Stromal cell of bone marrow (primary cell): ENCODE measurements at places on chromosomes 3 and 15.

GRCh38 chr3:72041076-72041475 is 256.1 kb upstream of the PROK2 start:
- no peak for DNase-seq

DNA sequence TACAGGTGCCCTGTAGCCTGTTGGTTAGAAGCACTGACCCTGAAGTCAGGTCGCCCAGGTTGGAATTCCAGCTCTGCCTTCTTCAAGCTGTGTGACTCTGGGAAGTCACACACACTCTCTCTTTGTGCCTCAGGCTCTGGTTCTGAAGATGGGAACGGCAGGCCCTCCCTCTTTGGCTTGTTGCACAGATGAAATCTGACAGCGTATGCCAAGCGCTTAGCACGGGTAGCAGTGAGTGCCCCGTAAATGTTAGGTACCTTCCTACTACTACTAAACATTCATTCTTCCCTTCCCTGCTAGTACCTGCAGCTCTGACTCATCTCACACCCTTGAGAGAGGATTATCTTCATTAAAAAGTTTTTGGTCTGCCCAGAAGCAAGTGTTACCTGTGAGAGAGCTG is 139.0 kb downstream of the PGPEP1L start:
- no peak for DNase-seq

DNA sequence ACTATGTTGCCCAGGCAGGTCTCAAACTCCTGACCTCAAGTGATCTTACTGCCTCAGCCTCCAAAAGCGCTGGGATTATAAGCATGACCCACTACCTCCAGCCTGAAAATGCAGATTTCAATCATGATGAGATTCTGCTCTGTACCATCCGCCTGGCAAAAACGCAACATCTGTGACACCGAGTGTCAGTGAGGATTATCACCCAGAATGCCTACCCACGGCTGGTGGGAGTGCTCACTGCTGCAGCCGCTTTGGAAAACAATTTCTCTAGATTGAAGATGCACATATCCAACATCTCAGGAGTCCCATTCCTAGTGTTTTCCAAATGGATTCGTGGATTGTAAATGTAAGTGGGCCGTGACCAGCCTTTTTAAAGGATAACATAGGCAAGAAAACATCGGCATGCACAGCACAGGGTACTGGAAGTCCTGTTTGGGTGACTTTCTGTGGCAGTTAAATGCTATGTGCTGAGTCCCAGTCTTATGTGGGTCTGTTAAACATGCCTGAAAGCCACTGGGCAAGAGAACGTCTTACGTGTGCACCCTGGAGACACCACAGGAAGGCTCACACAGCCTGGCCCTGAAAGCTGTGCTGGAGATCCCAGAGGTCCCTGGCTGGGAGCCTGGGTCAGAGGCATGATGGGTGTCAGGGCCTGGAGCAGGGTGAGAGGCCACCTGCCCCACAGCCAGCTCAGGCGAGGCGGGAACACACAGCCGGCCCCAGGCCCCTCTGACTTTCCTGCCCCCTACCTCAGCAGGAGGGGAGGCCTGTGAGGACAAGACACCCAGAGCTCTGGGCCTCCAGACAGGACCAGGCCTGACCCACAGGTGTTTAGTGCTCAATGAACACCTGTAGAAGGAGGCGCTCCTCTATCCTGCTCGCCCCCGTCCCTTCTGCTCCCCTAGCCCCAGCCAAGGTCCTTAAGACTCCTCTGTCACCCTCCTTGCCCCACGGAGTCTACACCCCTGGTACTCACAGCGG is 918 bp downstream of the PRSS50 start:
- DNase-seq, result no peak

GRCh38 chr15:44087578-44088465 is 107.2 kb downstream of the FRMD5 start:
- DNase-seq, result peak; percentile 84

GRCh38 chr15:58070801-58071418 is 5.4 kb upstream of the ALDH1A2 start:
- DNase-seq, result peak; percentile 35

- no peak for DNase-seq
Measured at GRCh38 chr3:140365872-140366697, 311.8 kb upstream of the TRIM42 start.

DNA sequence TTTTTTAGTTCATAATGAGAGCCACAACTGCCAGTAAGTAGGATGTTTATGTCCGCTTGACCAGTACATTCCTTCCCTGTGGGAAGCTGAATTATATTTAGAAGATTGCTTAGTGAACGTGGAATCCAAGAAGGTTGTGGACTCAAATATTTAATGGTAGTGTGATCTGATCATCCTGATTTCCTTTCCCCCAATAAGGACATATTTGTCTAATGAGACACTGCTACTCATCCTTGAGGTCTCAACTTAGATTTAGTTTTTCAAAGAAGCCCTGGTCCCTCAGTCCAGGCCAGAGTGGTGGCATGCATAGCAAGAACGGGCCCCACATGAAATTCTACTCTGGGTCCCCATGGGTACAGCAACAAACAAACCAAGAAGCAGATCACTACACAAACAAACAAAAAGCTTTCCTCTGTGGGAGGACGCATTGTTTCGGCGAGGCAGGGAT is 60.8 kb downstream of the USP13 start:
- DNase-seq, result peak; percentile 32

- DNase-seq, result no peak
Measured at GRCh38 chr15:53046153-53046790, 256.1 kb upstream of the ONECUT1 start.

DNA sequence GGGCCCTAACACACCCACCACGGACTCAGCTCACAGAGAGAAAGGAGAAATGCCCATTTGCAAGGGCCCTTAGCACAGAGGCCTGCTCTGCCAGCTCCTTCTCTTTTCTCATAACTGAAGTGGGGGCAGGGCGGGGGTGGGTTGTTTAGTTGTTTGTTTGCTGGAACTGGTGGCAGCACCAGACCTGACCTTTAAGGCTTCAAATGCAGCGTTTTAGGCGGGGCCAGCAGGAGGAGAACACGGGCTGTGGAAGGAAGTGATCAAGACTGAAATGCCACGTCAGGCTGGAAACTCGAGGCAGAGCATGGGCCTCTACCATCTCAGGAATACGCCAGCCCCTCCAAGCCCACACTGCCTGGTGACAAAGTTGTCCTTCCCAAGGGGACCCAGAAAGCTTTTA is 9.3 kb downstream of the CACNA2D2 start:
- no peak for DNase-seq

- no peak for DNase-seq
Measured at GRCh38 chr3:172931746-172932285, 181.3 kb downstream of the ECT2 start.

GRCh38 chr3:120410541-120410940 is 40.3 kb downstream of the FSTL1 start:
- DNase-seq, result no peak

- DNase-seq, result no peak
Measured at GRCh38 chr3:114841515-114841914, 305.6 kb downstream of the ZBTB20 start.

DNA sequence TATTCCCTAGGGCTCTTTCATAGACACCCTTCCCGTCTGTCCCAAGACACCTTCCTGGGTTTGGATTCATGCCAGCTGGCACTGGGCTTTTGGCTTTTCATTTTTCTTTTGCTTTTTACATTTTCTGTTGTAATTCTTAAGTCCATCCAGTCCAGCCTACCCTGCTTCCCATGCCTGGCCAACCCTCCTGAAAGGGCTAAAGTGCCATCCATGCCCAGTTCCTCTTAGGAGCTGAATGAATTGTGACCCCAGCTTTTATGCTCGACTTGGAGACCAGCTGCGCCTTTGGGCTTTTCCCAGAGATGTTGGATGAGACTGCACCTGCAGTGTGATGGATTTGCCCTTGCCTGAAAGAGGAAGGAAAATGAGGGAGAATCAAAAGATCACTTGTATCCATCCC is 25.8 kb downstream of the LRRN1 start:
- no peak for DNase-seq

DNA sequence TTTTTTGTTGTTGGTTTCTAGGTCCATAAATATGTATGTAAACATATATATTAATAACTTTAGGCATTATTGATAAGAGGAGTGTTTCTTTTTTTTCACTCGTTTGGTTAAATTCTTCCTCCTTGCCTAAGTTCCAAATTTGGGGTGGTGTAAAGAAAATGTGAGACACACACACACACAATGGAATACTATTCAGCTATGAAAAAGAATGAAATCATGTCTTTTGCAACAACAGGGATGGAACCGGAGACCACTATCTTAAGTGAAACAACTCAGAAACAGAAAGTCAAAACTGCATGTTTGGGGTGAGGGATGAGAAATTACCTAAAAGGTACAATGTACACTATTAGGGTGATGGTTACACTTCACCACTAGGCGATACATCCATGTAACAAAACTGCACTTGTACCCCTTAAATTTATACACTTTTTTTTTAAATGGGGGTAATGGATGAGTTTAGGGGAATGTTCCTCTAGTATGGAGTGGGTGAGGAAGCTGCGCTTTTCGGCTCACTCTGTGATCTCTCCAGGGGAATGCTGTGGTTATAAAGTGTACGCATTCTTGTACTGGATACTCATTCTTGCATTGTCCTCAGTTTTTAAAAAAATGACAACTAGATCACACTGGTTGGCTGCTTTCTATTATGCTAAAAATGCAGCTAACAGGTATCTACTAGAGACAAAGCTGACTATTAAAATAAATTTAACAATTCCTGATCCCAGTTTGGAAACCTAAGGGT is 50.8 kb upstream of the PPARG start:
- no peak for DNase-seq

DNA sequence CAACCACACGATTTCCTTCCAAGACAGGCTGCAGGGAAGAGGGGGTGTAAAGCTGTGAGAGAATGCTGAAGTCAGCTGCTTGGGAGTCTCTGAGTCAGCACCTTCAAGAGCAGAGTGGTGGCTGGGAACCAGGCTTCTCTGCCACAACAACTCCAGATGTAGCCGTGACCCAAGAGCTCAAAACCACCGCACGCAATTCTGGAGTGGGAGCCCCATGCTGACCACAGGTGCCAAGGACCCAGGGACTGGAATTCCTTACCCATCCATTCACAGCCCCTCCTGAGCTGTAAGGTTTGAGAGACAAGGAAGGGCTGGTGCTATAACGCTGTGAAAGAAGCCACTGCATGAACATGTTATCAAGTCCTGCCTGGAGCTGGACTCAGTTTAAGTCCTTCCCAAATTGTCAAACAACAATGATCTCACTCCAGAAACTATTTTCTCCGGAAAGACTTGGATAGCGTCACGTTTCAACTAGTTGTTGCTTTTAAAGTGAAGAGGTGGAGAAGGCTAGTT is 61.4 kb downstream of the UMPS start:
- DNase-seq, result peak; percentile 95

- peak; percentile 74 for DNase-seq
Measured at GRCh38 chr3:123843668-123844067, 40.5 kb downstream of the MYLK start.

DNA sequence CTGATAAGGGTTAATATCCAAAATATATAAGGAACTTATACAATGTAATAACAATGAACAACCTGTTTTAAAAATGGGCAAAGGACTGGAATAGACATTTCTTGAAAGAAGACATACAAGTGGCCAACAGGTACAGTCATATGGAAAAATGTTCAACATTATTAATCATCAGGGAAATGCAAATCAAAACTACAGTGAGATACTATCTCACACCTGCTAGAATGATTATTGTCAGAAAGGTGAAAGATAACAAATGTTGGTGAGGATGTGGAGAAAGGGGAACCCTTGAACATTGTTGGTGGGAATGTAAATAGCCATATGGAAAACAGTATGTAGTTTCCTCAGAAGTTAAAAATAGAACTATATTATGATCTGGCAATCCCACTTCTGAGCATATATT is 20.4 kb downstream of the GOLM2 start:
- no peak for DNase-seq

DNA sequence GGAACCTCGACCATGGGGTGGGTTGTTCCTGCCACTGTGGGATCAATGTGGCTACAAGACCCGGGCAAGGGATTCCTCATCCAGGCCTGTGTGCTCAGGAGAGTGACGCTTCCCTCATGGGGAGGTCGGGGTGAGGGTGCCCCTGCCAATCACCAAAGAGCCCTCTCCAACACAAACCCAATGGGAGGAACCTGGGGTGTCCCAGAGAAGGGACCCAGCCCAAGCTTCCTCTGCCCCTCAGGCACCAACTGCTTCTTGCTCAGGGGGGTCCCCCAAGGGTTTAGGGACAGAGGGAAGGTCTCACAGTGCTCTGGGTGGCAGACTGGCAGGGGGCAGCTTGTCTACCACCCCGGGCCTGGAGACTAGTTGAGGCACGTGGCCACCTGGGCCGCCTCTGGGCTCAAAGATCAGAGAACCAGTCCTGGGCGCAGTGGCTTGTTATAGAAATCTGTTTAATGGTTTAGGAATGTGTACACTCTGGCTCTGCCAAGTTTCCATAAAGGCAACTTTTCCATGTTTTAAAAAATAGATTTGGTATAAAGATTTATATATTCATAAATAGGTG is 26.6 kb downstream of the GP9 start:
- DNase-seq, result no peak

DNA sequence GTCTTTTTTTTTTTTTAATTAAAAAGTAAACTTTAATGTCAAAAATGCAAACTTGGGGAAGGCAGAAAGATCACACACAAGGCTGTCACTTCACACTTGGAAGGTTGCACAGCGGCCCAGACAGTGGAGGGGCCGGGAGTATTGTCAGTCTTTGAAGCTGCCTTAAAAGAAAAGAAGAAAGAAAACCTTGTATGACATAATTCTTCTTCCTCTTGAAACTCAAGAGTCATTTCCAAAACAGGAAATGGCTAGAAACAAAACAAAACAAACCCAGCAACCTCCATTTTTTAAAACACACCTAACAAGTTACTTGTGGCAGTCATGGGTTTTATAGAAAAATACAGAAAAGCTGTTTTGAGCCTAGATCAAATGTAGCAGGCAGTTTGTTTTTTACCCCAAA is 68.1 kb upstream of the MAGI1 start:
- DNase-seq, result no peak

DNA sequence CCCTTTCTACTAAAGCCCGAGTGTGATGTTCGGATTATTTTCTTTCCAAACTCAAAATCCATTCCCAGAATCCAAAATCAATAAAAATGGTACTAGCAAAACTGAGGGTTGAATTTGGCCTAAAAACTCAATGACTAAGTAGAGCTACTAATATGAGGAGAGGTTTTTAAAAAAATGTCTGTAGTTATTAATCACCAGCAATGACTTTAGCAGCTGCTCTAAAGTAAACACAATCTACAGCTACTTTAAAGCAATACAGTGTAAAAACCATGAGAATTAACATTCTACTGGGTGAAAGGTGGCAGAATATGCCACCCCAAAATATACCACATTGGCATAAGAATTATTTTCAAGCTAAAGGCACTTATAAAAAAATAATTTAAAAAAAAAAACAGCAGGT is 23.5 kb downstream of the FHIT start:
- DNase-seq, result no peak

GRCh38 chr15:57692709-57693108 is 13.8 kb upstream of the POLR2M start:
- peak; percentile 40 for DNase-seq

DNA sequence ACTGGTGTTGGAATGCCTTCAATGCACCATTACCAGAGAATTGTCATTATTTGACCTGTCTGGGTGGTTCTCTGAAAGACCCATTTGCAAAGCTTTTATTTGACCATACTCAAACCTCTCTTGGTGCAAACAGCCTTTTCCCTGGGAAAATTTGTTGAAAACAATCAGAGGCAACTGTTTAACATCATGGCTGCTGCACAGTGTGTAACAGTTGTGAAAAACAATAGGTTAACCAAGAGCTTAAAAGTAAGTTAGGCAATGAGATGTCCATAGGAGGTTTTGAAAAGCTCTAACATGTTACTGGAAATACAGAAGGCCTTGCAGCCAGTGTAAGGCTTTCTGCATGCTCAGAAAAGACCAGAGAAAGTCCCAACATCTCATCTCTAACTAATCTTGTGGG is 18.9 kb downstream of the SPINK8 start:
- no peak for DNase-seq
